ENCODE measurements at places on chromosomes 7 and 10.

DNA sequence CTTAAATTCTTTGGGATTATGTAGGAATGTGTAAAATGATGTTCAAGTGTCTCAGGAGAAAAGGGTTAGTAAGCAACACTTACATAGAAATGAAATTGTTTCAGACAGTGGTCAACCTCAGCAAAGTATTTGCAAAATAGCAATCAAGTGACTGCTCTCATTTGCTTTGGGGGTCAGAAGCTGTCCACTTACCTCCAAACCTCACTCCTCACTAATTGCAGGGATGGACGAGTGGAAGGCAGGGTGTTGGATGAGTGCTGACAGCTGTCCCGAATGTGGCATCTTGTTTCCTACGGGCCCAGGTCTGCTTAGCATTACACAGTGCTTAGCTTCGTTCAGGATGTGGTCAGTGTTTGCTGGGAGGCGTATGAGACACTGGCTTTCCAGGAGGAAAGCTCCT is 437.0 kb downstream of the SUGCT start:
- no peak for DNase-seq

GRCh38 chr7:108004220-108005142 is 1.5 kb upstream of the LAMB1 start:
- no peak for DNase-seq

GRCh38 chr10:59434463-59435321 is 72.3 kb upstream of the FAM13C start:
- no peak for DNase-seq

GRCh38 chr7:158512869-158513268 is 74.8 kb downstream of the PTPRN2 start:
- DNase-seq, result no peak

- no peak for DNase-seq
Observed at GRCh38 chr10:8026349-8027259, 27.9 kb upstream of the GATA3 start.

- no peak for DNase-seq
Observed at GRCh38 chr10:37206132-37206531, 80.7 kb downstream of the ANKRD30A start.

GRCh38 chr7:29359482-29360093 is 165.0 kb downstream of the CHN2 start:
- no peak for DNase-seq

DNA sequence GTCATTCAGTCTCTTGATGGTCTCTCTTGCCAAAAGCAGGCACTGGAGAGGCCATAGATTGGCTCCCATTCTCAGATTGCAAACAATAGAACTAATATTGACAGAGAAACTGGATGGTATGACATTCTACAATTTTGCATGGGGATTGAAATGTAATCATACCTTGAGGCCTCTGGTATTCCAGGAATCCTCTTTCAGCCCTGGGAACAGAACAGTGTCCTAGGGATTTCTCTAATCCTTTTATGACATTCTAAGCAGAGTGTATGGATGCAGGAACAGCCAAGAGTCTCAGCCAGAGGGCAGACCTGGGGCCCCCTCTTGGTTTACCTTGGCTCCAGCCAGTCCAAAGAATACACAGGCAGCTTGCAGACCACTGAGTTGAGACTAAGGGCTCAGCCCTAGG is 206.4 kb downstream of the KCNMA1 start:
- no peak for DNase-seq

GRCh38 chr7:15798081-15798480 is 111.6 kb upstream of the MEOX2 start:
- DNase-seq, result no peak

DNA sequence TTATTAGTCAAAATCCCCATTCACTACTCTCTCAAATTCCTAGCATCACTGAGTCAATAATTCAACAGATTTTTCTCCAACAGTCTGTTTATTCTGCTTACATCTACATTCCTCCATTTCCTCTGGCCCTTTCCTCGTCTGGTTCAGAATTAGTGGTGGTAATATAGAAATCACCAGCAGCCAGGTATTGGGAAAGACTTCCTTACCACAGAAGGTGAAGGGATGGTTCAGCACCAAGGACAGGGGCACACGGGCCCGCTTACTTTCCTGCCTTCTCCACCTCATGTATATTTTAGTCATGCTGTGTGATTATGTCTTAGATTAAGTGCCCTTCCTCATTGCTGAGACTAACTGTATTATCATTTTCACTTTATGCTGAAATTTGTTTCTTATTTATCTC is 70.4 kb upstream of the APBB1IP start:
- no peak for DNase-seq

DNA sequence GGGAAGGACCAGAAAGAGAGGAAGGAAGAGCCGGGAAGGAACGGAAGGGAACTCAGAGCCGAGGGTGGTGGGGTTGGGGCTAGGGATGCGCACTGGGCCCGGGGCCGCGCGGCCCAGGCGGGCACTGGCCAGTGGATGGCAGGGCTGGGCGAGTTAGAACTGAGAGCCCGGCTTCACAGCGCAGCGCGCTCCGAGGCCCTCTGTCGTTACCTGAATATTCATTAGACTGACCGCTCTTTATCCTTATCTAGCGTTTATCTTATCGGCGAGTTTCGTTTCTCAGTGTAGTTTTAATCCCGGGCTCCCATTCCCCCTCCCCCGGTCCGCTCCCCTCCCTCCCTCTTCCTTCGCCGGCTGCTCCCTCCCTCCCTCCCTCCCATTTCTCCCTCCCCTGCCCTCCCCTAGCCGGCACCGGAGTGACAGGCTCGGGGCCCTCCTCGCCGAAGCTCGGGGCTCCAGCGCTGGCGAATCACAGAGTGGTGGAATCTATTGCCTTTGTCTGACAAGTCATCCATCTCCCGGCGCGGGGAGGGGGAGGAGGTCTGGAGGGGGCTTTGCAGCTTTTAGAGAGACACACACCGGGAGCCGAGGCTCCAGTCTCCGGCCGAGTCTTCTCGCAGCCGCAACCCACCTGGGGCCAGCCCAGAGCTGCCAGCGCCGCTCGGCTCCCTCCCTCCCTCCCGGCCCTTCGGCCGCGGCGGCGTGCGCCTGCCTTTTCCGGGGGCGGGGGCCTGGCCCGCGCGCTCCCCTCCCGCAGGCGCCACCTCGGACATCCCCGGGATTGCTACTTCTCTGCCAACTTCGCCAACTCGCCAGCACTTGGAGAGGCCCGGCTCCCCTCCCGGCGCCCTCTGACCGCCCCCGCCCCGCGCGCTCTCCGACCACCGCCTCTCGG is at the start of gene PAX2:
PAX2 (plus strand) TSS at position 596 of the 895 bp plus-strand sequence. CDS start 679 bp downstream, outside the sequence.
- no peak for DNase-seq

DNA sequence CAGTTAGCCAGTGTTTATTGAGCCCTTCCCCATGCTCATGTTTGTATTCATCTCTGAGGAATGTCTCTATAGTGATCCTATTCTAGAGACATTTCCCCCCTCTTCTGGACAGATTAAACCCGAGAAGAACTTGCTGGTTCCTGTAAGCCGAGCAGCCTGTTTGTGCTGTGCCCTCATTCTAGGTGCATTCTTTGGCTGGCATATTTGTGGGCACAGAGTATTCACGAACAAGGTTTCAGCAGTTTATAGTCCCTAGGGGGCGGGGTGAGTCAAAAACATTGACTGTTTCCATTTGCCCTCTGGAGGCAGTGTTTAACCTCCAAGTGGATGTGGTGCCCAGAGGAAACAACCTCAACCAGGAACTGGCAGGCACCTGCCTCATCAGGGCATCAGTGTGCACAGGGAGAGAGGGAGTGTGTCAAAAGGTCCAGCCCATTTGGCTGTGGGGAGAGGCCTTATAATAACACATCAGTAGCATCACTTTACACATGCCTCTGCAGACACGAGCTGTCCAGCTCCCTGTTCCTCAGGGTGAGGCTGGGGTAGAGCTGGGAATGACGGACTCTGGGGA is 273.3 kb upstream of the LRGUK start:
- peak; percentile 81 for DNase-seq

DNA sequence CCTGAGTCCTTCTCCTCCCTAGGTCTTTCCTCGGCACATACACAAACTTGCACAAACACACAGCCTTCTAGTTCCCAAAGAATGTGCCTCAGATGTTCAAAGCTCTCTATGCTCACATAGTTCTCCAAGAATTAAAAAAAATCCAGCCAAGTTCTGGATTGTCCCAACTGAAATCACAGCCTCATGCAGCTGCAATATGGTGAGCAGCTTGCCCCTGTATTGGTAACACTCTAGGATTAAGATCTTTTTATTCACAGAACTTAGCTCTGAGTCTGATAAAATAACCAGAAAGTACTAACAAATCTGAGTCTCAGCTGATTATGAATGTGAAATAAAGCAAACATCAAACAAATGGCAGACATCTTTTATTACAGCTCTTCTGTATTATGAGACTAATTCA is 604.8 kb upstream of the PFKP start:
- DNase-seq, result no peak

DNA sequence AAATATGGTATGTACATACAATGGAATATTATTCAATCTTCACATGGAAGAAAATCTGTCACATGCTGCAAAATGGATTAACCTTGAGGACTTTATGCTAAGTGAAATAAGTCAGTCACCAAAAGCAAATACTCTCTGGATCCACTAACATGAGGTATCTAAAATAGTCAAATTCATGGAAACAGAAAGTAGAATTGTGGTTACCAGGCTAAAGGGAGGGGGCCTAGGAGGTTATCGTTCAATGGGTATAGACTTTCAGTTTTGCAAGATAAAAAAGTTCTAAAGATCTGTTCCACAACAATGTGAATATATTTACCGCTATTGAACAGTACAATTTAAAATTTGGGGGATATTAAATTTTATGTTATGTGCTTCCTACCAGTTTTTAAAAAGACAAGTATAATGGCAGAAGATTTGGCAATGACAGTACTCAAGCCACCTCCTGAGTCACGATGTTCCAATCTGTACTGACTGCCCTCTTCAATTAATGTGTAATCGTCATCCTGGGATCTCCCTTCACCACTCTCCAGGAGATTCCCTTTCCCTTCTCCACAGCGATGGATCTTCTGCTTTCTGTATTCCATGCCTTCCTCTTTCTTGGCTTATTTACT is 32.3 kb upstream of the IL6 start:
- DNase-seq, result no peak

DNA sequence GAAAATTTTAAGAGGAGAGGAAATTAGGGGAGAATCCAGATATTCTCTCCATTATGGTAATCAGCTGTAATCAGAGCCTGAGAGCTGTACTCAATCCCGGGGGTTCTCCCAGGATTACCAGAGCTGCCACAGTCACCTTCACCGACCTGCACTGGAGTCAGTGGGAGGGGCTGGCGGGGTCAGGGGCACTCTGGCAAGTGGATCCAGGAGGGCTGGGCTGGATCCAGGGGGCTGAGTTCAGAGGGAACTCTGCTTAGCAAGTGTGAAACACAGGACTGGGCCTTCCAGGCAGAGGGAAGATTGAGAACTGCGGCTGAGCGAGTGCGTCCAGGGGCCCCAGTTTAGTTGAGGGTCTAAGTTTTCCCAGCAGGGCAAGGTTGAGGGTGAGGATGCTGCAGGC is 89.2 kb downstream of the BMS1 start:
- no peak for DNase-seq

DNA sequence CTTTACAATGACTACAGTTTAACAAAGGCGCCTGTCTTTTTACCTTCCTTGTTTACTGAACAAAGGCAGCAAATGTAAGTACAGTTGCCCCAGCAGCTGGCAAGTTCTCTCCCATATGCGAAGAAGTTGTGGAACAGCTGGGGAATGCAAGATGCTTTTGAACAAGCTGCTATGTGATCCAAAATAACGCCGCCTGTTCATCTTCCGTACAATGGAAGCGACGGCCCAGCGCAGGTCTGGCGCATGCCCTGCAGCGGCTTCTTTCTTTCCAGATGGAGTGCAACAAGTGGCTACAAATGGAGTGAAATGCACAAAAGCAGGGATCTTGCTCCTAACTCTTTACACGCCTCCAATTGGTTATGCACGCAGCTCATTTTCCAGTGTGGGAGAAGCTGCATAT is 97.0 kb upstream of the SVIL start:
- DNase-seq, result no peak

DNA sequence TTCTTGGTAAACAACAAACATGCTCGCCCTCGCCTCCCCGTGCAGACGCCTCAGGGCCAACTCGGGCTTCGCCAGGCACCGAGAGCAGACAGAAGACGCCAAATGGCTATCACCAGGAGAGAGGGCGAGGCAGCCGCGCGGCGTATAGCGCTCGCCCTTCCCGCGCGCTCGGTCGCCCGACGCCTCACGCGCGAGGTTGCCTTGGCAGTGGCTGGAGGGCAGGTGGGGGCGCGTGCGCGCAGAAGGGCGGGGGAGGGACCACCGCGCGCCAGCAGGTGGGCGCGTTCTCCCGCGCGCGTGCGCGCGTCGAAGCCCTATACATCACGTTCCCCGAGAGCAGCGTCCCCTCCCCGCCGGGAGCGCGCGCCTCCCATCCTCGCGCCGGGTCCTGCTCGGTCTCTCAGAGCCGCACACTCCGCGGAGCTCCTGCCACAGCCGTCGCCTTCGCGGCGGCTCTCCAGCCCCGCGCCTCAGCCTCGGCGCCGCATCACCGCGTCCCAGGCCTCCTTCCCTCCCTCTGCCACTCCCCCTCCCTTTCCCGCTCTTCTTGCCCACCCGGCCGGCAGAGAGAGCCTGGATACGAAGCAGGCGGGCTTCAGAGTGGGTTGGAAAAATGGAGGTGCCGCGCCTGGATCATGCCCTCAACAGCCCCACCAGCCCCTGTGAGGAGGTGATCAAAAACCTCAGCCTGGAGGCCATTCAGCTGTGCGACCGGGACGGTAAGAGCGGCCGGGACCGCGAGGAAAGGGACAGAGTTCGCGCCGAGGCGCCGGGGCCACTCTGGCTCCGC is at the start of gene PHYHIPL:
PHYHIPL (plus strand) TSS at position 403 of the 790 bp plus-strand sequence; CDS start at position 614, 211 bp downstream.
- peak; percentile 36 for DNase-seq

GRCh38 chr10:3784510-3785250 is at the start of gene KLF6:
TSS of gene KLF6 (minus strand) at chr10:3785209. CDS start at chr10:3785014, 195 bp downstream.
- no peak for DNase-seq

DNA sequence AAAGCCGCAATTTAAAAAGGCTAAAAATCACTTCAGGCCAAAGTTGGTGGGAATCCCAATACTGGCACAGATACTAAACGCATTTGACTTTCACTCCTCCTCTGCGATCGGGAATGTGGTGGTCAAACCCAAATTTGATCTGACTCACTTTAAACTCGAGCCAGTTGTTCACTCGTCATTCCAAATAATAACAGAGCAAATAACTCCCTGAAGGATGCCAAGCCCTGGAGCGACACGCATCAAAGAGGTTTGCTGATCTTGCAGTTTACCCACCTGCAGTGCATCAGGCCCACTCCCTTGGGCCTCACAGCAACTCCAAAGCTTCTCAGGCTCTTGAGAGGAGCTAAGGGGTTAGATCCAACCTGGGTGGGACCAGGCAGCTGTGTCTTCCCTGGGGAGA is 12.2 kb downstream of the PTN start:
- DNase-seq, result peak; percentile 77

DNA sequence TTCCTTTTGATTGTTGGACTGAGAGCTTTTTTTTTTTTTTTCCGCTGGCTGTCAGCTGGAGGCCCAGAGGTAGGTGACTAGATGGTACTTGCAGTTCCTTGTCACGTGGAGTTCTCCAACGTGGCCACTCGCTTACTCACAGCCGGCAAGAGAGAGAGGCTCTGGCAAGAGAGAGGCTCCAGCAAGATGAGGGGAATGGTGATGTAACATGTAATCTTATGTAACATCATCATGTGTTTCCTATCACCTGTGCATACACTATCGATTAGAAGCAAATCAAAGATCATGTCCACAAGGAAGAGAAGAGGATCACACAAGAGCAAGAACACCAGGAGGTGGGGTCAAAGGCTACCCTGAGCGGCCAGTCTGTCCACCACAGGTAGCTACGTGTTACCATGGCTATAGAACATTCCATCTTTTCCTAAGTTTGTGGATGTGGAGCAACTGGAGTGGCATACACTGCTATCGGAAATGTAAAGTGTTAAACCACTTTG is 4.0 kb upstream of the BORCS7 start:
- no peak for DNase-seq

GRCh38 chr10:120478386-120478785 is 21.4 kb downstream of the PLPP4 start:
- no peak for DNase-seq

Measured in DMS79 (cell line).